Stimulated activated naive CD8-positive, alpha-beta T cell treated with anti-CD3 and anti-CD28 coated beads, Interleukin-15, amount 100 ng/mL, for 72 hours (primary cell): ENCODE measurements at places on chromosomes 2 and 18.

DNA sequence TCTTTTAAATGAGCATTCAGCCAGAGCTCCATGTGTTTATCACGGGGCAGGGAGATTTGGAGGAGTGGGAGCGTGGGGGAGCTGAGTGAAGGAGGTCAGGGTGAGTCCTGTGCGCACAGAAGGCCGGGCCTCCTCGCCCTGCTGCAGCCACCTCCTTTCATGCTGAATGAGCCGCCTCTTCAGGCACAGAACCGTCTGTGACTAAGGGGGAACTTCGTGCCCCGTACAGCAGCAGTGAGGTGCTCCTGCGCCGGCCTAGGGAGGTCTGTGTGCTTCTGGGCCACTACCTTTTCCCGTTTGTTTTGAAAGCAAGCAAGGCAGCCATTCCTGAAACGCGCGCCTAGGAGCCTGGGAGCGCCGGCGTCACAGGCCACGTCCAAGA lies 27.1 kb upstream of the ZNF516 start:
- DNase-seq = no peak

DNA sequence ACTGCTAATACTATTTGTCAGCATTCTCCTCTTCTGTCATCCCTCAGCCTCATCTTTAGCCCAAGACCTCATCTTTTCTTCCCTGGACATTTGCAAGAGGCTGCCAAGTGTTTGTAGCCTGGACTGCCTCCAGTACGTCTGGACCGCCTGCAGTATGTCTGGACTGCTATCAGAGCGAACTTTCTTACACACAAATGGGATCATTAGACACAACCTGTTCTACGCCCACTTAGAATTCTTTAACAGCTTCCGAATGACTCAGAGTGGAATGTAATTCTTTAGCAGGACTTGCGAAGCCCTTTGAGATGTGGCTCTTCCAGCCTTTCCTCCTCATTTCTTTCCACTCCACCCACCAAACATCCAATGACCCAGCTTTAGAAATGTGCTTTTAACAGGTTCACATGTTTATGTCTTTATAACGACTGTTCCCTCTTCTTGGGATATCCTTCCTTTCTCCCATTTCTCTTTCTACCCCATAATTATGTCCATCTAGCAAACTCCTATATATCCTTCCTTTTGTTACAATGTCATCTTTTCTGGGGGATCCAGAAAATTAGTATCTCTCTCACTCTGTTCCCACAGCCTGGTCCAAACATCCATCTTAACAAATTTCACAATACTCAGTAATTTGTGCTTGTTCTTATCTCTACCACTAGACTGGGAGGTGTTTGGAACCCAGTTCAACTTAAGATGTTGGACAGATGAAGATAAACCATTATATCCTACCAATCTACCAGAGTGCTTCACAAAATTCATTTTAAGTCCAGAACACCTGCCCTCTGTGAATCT lies 171.3 kb upstream of the PGAP1 start:
- DNase-seq = no peak

GRCh38 chr2:215377283-215377682 lies 58.6 kb downstream of the FN1 start:
- no peak for DNase-seq

DNA sequence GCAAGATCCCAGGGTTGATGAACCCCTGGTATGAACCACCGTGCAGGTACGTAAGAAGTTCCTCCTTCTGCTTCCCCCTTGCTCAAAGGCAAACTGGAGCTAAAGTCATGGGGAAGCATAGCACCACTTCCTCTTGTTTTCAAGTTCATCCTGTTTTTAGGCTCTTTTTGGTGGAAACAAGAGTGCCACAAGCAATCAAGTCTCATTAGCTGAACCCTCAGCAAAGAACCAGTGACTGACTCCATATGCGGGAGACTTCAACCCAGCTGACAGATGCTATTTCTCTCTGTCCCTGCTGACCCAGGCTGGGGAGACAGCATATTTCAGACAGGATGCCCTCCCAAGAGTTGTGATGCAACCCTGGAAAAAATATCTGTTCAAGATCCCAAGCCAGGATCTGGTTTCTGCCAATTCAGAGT lies 47.7 kb downstream of the BCL2 start:
- no peak for DNase-seq

DNA sequence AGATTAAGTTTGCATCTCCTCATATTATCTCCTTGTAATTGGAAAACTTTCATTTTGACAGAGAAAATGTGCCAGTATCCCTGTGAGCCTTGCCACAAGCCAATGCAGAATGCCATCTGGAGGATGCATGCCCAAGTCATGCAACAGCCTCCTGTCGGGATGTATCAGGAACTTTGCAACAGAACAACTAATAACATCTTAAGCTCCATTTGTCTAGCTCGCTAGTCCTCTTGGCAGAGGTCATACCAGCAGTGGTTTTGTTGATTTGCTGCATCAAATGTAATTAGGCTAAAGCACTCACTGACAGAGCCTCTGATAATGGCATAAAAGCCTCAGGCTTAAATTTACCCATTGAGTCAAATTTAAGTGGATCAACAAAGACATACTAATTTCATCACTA lies 125.8 kb downstream of the UBE2E3 start:
- DNase-seq = no peak
